ENCODE measurements at places on chromosomes 11 and 22.

- DNase-seq = no peak
Measured at GRCh38 chr11:119785131-119785530, 56.1 kb upstream of the NECTIN1 start.

GRCh38 chr11:58506935-58507334, 970 bp downstream of the OR5B21 start:
- DNase-seq = no peak

GRCh38 chr11:6402061-6402470, 11.8 kb downstream of the SMPD1 start:
- DNase-seq = peak; percentile 27

- no peak for DNase-seq
Measured at GRCh38 chr11:116548256-116548655, 224.5 kb downstream of the BUD13 start.

DNA sequence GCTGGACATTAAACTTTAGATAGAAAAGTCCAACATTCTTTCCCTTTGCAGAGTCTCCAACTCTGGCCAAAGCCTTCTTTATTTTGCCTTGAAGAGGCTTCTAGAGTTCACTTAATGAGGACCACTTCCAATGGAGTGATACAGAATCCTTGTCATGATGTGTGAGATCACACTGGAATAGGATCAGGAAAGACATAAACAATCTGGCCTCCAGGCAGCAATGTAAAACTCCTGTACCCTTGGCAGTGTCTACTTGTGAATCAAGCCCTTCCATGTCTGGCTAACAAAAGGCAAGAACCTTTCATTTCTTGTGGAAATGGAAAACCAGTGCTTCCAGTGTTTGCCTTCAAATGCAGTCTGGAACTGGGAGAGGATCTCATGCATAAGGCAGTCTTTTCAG, 56.5 kb upstream of the FIBIN start:
- no peak for DNase-seq

DNA sequence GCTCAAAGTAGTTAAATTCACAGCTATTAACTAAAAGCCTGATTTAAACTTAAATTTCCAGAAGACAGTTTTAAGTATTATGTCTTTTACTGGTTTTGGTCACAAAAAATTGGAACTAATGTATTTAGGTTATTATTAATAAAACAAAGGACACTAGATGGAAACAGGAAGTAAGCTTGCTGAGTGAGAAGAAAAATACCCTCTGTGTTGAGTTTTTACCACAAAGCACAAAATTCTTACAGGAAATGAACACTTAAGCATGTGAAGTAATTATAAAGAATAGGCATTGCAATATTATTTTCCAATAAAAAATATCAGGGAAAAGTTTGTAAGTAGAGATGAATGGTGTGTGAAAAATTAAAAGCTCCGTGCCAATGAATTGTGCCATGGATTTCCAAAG, 46.3 kb downstream of the PIK3C2A start:
- no peak for DNase-seq

- peak; percentile 52 for DNase-seq
Measured at GRCh38 chr11:4181782-4182721, 87.5 kb downstream of the RRM1 start.

GRCh38 chr11:637593-638521, 788 bp downstream of the DRD4 start:
- no peak for DNase-seq

- DNase-seq = no peak
Measured at GRCh38 chr22:19746726-19747125, 13.9 kb upstream of the TBX1 start.

GRCh38 chr11:63920126-63920938, 3.4 kb upstream of the RCOR2 start:
- no peak for DNase-seq

DNA sequence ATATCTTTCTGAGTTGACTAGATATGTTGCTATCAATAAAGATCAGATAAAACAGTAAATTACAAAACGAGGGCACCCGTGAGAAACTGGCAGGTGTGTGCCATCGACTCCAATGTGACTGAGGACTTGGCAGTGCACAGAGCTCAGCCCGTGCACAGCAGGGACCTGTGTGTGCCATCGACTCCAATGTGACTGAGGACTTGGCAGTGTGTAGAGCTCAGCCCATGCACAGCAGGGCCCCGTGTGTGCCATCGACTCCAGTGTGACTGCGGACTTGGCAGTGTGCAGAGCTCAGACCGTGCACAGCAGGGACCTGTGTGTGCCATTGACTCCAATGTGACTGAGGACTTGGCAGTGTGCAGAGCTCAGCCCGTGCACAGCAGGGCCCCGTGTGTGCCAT, 347.2 kb upstream of the B3GAT1 start:
- DNase-seq = no peak

DNA sequence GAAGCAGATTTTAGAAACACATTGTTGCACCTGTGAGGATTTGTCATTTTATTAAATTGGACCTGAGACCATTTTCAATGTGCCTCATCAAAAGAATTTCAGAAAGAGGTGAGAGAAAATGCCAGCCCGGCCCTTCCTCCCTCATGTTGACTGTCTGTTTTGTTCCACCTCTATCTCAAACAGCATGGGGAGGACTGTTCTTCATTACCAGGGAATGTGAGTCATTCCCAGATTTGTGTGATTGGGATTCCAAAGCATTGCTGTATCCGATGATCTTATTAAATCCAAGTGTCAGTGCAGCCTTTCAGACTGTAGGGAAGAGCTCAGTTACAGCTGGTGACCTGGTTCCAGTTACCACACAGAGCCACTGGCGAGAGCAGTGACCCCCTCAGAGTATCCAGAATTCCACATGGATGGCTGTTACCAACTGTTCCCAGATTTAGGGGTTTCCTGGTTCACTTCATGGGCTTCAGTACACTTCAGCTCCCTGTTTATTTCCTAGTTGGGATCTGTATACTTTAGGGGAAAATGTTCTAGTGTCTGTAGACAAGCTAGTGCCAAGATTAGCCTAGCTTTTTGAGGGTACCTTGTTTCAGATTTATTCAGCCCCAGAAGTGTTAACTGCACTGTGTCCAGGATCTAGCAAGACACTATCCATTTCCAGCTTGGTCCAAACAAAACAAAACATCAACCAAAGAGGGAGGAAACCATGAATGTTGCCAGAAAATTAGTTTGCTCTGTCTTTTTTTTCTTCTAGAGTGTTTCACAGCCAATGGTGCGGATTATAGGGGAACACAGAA, 20.9 kb downstream of the KREMEN1 start:
- no peak for DNase-seq

DNA sequence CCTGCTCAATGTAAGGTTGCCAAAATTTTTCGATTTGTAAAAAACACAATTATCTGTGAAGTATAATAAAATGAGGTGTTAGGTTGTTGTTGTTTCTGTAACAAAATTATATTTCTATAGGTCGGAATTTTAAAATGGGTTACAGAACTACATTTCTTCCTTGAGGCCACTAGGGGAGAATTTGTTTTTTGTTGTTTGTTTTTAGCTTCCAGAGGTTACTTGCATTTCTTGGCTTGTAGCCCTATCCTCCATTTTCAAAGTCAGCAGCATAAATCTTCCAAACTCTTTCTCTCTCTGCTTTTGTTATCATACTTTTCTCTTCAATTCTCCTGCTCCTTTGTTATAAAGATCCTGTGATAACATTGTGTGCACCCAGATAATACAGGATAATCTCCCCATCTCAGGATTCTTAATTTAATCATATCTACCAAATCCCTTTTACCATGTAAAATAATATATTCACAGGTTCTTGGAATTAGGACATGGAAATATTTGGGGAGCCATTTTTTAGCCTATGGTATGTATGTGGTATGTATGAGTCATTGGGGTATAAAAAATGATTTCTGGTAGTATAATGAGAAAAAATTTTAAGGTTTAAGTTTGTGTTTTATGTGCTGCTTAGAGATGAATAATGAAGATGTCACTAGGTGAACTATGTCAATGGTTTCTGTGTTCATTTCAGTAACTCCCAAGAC, 9.4 kb upstream of the PATL1 start:
- no peak for DNase-seq

DNA sequence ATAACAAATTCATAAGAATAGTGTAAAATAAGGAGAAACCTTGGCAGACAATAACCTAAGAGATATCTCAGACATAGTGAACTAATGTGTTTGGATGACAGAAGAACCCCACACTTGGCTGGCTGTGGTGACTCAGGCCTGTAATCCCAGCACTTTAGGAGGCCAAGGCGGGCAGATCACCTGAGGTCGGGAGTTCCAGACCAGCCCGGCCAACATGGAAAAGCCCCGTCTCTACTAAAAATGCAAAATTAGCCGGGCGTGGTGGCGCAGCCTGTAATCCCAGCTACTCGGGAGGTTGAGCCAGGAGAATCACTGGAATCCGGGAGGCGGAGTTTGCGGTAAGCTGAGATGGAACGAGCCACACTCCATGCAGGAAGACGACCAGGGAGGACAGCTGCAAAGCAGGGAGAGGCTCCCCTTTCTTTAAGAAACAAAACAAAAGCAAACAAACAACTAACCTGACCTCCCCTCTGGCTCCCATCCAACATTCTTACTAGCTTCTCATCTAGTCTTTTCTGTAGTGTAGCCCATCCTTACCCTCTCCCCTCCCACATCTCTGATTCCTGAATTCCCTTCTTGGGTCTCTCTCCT, 84.2 kb downstream of the ZNF280B start:
- no peak for DNase-seq

GRCh38 chr11:19328586-19329311, 88.0 kb upstream of the E2F8 start:
- no peak for DNase-seq

GRCh38 chr11:112630496-112630895, 330.7 kb upstream of the NCAM1 start:
- DNase-seq = no peak

DNA sequence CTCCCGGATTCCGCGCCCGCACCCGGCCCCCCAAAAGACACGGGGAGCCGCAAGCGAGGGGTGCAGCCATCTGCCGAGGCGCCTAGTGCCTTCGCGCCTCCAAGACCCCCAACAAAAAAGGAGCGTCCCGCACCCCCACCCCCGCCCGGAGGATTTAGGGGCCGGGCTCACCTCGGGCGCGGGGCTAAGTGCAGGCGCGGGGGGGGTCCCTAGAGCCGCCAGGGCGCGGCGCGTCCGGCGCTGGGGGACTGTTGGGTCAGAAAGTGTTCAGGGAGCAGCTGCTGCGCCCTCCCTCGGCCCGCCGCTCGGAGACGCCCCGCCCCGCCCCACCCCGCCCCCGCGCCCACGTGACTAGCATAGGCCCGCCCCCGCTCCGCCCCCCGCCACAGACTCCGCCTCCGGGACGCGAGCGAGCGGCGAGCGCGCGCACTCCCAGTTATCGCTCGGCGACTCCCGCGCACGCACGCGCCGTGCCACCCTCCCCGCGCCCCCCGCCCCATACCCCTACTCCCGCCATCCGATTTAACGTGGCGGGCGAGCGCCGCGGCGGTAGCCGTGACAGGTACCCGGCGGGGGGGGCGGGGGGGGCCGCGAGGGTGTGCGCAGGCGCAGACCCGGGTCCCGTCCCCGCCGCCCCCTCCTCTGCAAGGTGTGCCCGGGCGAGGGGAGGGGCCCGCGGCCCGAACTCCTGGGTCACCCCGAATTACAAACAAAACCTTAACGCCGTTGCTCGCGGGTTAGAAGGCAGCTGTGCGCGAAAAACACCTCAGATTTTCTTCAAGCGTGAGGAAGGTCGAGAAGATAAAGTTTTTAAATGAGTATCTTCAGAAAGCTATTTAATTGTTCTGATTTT, 56.2 kb downstream of the KCNJ4 start:
- peak; percentile 85 for DNase-seq

GRCh38 chr11:13280092-13280722, 2.6 kb downstream of the BMAL1 start:
- no peak for DNase-seq

DNA sequence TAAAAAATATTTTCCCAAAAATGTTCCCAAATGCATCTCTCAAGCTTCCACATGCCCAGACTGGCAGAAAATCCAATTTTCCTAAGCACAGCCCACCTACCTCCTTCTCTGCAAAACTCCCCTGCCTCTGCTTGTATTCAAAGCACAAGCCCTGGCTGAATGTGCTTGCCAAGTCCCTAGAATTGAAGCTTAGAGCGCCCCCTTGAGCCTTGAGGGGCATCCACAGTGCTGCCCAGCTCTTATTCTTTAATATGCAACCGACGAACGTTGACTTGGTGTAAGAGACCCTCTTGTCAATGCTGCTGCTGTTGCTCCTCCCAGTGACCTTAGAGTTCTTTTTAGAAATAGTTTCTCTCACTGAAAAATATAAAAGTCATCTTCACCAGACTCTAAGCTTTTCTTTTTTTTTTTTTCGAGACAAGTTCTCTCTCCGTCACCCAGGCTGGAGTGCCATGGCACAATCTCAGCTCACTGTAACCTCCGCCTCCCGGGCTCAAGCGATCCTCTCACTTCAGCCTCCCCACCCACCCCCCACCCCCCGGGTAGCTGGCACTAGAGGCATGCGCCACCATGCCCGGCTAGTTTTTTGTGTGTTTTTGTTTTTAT, 63.5 kb upstream of the CAPRIN1 start:
- DNase-seq = peak; percentile 75

DNA sequence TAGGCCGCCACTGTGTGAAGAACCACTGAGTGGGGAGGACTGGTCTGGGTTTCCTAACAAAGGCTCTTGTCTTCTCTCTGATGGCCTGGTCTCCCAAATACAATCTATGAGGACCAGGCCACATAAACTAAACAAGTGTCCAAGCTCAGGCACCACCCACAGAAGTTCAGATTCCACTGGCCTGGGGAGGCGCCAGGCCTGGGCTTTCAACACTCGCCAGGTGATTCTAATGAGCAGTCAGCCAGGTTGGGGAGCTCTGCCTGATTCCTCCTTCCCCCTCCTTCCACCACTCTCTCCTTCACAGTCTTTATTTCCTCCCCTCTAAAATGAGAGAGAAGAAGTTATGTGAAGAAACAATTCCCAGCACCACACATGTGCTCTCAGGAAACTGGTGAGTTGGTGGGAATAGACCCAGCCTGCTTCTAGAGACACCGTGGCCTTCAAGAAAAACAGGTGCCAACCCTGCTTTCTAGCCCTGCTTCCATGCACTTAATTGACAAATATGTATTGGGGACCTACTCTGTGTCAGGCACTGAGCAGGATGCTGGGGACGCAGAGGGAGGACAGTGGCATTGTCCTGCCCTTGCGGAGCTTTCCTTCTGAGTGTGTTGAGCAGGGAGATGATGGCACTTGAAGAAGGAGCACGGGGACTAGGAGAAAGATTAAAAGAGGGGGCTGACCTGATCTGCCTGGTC, 242.5 kb downstream of the TENM4 start:
- DNase-seq = no peak

Measured in stimulated activated CD4-positive, alpha-beta T cell treated with anti-CD3 and anti-CD28 coated beads, Interleukin-1b, Interleukin-23, amount 100 ng/mL, for 48 hours (primary cell).